Activated naive CD4-positive, alpha-beta T cell treated with anti-CD3 and anti-CD28 coated beads for 36 hours (primary cell): ENCODE measurements at places on chromosomes 2 and 18. TPM values are rescaled to one million over a fixed set of nuclear protein-coding genes. Genes with fewer than 3 reads are reported as not detected.

ATP5MC3 gene
- 308 TPM for total RNA-seq

DNA sequence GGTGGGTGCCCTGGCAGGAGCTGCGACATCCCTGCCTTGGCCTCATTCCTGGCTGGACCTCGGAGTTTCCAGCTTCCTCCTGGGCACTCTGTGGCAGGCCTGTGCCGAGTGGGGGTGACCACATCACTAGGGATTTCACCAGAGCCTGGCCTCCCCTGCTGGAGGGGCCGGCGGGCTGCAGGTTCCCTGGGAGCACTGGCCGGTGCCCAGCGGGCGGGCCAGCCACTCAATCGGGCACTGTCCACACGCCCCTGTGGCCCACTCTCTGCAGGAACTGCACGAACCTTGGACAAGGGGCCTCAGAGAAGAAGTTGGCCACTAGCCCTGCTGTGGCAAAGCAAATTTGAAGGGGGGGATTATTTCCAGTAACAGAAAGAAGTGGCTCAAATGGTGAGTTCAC is 110.7 kb upstream of the APCDD1 start:
- H3K4me3 ChIP-seq, result no peak overlapping the region
- no peak overlapping the region for H3K27ac ChIP-seq
- H3K36me3 ChIP-seq, result no peaks in the 10 kb centered on the region
- no peaks in the 10 kb centered on the region for H3K27me3 ChIP-seq
- no peak for DNase-seq

DNA sequence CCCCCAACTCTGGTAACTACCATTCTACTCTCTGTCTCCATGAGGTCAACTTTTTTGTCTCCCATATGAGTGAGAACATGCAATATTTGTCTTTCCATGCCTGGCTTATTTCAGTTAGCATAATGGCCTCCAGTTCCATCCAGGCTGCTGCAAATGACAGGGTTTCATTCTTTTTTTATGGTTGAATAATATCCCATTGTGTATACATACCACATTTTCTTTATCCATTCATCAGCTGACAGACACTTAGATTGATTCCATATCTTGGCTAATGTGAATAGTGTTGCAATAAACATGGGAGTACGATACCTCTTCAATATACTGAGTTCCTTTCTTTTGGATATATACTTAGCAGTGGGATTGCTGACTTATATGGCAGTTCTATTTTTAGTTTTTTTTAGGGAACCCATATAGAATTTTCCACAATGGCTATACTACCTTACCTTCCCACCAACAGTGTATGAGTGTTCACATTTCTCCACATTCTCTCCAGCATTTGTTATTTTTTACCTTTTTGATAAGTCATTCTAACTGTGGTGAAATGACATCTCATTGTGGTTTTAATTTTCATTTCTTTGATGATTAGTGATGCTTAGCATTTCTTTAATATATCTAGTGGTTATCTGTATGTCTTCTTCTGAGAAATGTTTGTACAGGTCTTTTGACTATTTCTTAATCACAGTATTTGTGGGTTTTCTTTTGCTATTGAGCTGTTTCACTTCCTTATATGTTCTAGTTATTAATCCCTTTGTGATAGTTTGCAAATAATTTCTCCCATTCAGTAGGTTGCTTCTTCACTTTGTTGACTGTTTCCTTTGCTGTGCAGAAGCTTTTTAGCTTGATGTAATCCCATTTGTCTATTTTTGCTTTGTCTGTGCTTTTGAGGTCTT is 112.2 kb downstream of the SRBD1 start:
- peaks cover 34% of the 10 kb centered on the region for H3K4me1 ChIP-seq
- DNase-seq, result no peak
- peak overlapping the region; percentile 9 for H3K27ac ChIP-seq
- H3K4me3 ChIP-seq, result no peak overlapping the region
- no peaks in the 10 kb centered on the region for H3K27me3 ChIP-seq

DNA sequence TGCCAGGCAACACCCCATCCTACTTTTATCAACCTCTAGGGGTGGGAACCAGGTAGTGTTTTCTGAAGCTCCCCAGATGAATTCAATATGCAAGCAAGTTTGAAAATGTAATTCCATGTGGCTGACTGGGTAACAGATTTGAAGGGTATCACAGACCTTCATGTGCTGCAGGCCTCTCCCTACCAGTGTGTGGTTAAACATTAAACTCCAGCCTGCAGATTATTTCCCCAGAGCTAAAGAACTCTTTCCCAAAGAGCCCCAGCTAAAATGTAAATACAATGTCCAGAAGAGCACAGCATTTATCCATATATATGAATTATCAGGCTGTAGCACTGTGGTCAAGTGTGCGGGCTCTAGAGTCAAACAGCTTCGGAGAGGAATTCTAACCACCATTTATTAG is 134.1 kb downstream of the MYO5B start:
- no peak for DNase-seq
- H3K27me3 ChIP-seq, result peaks cover 15% of the 10 kb centered on the region
- no peaks in the 10 kb centered on the region for H3K36me3 ChIP-seq
- no peak overlapping the region for H3K27ac ChIP-seq
- H3K4me1 ChIP-seq, result no peaks in the 10 kb centered on the region
- H3K4me3 ChIP-seq, result no peak overlapping the region

DNA sequence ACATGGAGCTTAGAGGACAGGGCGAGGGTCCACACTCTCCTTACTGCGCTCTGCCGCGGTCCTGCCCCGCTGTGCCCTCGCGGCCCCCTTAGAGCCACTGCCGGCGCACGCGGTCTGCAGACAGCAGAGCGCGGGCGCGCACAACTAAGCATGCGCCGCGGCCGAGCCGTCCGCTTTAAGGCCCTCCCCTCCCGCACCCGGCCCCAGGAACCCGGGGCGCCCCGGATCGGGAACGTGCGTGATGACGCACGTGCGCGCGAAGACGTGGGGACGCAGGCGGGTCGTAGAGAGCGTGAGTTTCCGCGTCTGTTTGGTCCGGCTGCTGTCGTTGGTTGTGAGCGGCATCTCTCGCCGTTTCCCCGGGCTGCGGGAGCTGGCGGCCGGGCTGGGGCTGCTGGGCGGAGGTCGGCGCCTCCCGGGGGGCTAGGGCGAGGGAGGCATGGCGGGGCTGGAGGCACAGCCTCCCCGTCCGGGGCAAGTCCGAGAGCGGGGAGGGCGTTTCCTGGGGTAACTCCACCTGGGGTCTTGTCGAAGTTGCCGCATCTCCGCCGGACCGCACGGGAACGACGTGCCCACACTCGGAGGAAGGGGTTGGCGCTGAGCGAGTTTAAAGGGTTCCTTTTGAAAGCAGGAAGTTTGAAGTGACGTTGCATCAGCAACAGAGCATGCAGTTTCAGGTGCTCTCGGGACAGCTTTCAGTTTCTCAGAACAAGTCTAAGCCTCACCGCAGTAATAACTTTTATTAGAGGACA is at the start of gene RHBDD1:
RHBDD1 (plus strand) TSS at position 259 of the 752 bp plus-strand sequence. CDS start 28,640 bp downstream, outside the sequence.
- H3K27ac ChIP-seq, result peak within 1 kb of the TSS; percentile 98
- peaks cover 30% of the 10 kb centered on the region for H3K36me3 ChIP-seq
- no peaks in the 10 kb centered on the region for H3K27me3 ChIP-seq
- peak within 1 kb of the TSS; percentile 92 for H3K4me3 ChIP-seq

- H3K36me3 ChIP-seq, result peaks cover 49% of the 10 kb centered on the region
- H3K27ac ChIP-seq, result no peak overlapping the region
- H3K27me3 ChIP-seq, result no peaks in the 10 kb centered on the region
- no peak overlapping the region for H3K4me3 ChIP-seq
- peaks cover 7% of the 10 kb centered on the region for H3K4me1 ChIP-seq
- no peak for DNase-seq
Observed at GRCh38 chr2:131125195-131125757, 20.1 kb downstream of the PLEKHB2 start.

GPBAR1 gene
- total RNA-seq, result 0.10 TPM

GRCh38 chr18:12895626-12896025 is 11.6 kb upstream of the PTPN2 start:
- no peak overlapping the region for H3K27ac ChIP-seq
- peaks cover 27% of the 10 kb centered on the region for H3K27me3 ChIP-seq
- H3K36me3 ChIP-seq, result no peaks in the 10 kb centered on the region
- H3K4me3 ChIP-seq, result no peak overlapping the region

GRCh38 chr2:104932243-104932642 is 78.3 kb downstream of the POU3F3 start:
- no peaks in the 10 kb centered on the region for H3K36me3 ChIP-seq
- H3K27me3 ChIP-seq, result peaks cover 8% of the 10 kb centered on the region
- no peak for DNase-seq
- H3K4me3 ChIP-seq, result no peak overlapping the region
- no peaks in the 10 kb centered on the region for H3K4me1 ChIP-seq
- no peak overlapping the region for H3K27ac ChIP-seq

SPHKAP gene
- not detected for total RNA-seq

- H3K27me3 ChIP-seq, result peaks cover 21% of the 10 kb centered on the region
- no peak for DNase-seq
- no peaks in the 10 kb centered on the region for H3K4me1 ChIP-seq
- no peak overlapping the region for H3K27ac ChIP-seq
- no peaks in the 10 kb centered on the region for H3K36me3 ChIP-seq
- H3K4me3 ChIP-seq, result no peak overlapping the region
Observed at GRCh38 chr18:62634979-62635630, 80.2 kb upstream of the PHLPP1 start.

DNA sequence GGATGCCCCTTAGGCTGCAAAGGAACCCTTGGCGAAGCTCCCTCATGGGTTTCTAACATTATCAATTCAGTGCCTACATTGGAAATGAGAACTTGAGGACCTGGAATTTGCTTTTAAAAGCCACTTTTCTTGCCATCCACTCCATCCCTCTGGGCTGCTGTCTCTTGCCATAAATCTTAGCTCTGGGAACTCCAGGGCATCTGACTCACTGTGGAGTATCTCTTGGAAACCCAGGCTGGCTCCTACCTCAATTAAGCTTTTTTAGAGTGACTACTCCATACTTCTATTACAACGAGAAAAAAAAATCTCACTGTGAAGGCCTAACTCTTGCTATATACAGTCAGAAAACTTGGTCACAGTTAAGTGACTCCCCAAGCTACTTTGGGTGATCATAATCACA is 227.2 kb upstream of the SETBP1 start:
- no peak overlapping the region for H3K4me3 ChIP-seq
- DNase-seq, result no peak
- no peaks in the 10 kb centered on the region for H3K4me1 ChIP-seq
- H3K27me3 ChIP-seq, result no peaks in the 10 kb centered on the region
- no peaks in the 10 kb centered on the region for H3K36me3 ChIP-seq
- no peak overlapping the region for H3K27ac ChIP-seq

- H3K27ac ChIP-seq, result no peak overlapping the region
- no peaks in the 10 kb centered on the region for H3K27me3 ChIP-seq
- peaks cover 8% of the 10 kb centered on the region for H3K36me3 ChIP-seq
- H3K4me3 ChIP-seq, result no peak overlapping the region
- H3K4me1 ChIP-seq, result no peaks in the 10 kb centered on the region
Observed at GRCh38 chr2:20620696-20621365, 30.1 kb downstream of the HS1BP3 start.

GRCh38 chr2:95041060-95041823 is 15.7 kb downstream of the MAL start:
- no peak overlapping the region for H3K4me3 ChIP-seq
- peaks cover 10% of the 10 kb centered on the region for H3K36me3 ChIP-seq
- H3K4me1 ChIP-seq, result peaks cover 85% of the 10 kb centered on the region

GRCh38 chr2:10373931-10374330 is 71.2 kb downstream of the HPCAL1 start:
- no peak overlapping the region for H3K27ac ChIP-seq
- no peak overlapping the region for H3K4me3 ChIP-seq
- no peaks in the 10 kb centered on the region for H3K36me3 ChIP-seq
- DNase-seq, result no peak
- H3K27me3 ChIP-seq, result no peaks in the 10 kb centered on the region
- peaks cover 64% of the 10 kb centered on the region for H3K4me1 ChIP-seq

DNA sequence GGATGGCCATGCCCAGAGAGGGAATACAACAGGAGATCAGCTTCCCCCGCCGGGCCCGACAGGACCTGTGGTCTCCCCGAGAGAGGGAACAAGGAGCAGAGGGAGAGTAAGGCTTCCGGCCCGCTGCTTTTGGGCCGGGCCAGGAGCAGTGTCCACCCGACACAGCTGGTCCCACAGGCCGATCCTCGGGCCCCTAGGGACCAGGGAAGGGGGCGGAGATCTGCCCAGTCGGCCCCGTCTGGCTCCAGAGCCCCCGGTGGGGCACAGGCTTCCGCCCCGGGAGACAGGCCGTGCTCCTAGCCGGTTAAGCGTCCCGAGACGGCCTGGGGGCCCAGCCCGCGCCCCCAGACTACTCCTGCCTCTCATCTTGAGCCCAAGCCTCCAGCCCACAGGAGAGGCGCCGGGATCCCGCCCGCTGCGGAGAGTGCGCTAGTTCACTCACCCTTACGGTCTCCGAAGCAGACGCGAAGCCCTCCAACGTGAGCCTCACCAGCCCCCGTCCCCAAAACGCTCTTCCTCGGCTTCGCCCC is at the start of gene MCFD2:
MCFD2 (minus strand) TSS at position 526 of the 530 bp plus-strand sequence. CDS start 6,635 bp downstream, outside the sequence.
- no peaks in the 10 kb centered on the region for H3K27me3 ChIP-seq
- peak within 1 kb of the TSS; percentile 68 for H3K27ac ChIP-seq
- peaks cover 16% of the 10 kb centered on the region for H3K36me3 ChIP-seq

ESPNL gene
- total RNA-seq, result 0.05 TPM
